ENCODE measurements at places on chromosomes 13 and 19.

DNA sequence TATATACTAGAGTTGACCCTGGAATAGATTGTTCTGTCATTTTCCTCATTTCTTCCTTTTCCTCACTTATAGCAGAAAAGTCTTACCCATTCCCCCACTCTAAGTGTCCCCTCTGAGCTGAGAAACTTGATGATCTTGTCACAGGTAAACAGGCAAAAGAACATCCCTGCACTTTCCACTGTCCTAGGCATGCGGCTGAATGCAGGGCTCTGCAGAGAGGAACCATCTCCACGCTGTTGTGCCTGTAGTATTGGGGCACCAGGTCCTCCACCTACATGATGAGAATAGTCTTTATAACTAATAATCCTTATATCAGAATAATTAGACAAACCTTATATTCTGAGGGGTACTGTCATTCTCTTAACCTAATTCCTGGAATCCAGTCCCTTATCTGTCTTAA, 211.3 kb downstream of the RBM26 start:
- no peak for DNase-seq

DNA sequence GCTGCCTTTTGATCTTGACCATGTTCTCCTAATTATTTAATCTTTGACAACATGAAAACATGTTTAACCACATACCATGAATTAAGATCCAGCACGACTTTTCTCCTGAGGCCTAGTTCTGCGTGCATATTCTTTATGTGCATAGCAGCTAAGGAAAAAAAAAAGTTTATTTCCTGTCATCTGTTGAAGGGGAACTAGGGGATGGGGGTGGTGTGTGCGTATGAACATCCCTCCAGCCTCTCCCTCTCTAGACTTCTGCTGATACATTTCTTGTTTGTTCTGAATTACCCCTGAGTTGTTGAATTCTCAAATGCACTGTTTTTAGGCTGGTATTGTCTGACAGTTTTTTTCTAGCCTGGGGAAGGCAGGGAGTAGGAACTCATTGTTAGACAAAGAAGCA, 543.3 kb downstream of the FGF9 start:
- no peak for DNase-seq

DNA sequence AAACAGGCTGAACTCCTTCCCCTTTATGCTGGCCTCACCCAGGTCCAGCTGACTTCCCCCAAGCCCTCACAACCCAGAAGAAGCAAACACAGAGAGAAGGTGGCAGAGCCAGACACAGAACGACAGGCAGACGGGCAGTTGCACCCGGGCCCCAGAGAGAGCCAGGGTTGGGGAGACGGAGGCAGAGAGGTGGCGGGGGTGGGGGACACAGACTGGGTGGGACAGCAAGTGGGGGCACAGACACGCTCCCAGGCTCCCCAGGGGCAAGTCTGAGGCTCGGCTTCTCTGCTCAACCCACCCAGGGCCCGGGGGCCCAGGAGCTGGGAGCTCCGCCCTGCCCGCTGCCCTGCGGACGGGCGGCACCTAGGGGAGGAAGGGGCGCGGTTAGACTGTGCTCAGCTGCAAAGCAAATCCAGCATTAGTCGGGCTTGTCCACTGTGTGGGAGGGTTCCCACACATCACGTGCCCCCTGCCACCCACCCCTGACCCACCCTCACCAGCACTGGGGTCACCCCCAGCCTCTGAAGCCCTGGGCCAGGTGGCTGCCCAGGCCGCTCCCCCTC, 31.3 kb upstream of the ASF1B start:
- DNase-seq = no peak

DNA sequence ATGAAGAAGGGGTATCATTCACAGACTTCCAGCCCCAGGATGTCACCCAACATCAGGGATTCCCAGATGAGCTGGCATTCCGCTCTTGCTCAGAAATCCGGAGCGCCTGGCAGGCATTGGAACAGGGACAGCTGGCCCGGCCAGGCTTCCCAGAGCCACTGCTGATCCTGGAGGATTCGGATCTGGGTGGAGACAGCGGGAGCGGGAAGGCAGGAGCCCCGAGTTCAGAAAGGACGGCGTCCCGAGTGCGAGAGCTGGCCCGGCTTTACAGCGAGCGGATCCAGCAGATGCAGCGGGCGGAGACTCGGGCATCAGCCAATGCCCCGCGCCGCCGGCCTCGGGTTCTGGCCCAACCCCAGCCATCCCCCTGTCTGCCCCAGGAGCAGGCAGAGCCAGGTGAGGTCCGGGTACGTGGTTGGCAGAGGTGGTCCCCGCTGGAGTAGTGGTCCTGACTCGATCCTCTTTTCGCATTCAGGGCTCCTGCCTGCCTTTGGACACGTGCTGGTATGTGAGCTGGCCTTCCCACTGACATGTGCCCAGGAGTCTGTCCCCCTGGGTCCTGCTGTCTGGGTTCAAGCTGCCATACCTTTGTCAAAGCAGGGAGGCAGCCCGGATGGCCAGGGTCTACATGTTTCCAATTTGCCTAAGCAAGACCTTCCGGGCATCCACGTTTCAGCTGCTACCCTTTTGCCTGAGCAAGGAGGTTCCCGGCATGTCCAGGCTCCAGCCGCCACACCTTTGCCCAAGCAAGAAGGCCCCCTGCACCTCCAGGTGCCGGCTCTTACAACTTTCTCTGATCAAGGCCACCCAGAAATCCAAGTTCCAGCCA, 11.0 kb downstream of the PLEKHG2 start:
- DNase-seq = no peak

DNA sequence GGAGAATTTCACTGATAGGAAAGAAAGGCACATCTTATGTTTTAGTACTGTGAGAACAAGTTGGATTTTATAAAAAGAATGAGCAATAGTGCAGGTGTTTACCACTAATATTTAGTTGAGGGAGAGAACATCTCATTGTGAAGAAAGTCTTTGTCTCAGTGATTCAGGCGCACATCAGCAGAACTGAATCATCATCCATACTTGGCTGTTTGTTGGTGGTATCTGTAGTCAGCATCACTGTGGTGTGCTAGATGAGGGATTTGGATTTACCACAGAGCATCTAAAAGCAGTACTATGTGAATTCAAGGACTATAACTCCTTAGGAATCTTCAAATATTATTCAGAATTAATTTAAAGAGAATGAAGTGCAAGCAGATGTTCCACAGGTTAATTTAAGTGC, 1380.5 kb upstream of the ATXN8OS start:
- no peak for DNase-seq

DNA sequence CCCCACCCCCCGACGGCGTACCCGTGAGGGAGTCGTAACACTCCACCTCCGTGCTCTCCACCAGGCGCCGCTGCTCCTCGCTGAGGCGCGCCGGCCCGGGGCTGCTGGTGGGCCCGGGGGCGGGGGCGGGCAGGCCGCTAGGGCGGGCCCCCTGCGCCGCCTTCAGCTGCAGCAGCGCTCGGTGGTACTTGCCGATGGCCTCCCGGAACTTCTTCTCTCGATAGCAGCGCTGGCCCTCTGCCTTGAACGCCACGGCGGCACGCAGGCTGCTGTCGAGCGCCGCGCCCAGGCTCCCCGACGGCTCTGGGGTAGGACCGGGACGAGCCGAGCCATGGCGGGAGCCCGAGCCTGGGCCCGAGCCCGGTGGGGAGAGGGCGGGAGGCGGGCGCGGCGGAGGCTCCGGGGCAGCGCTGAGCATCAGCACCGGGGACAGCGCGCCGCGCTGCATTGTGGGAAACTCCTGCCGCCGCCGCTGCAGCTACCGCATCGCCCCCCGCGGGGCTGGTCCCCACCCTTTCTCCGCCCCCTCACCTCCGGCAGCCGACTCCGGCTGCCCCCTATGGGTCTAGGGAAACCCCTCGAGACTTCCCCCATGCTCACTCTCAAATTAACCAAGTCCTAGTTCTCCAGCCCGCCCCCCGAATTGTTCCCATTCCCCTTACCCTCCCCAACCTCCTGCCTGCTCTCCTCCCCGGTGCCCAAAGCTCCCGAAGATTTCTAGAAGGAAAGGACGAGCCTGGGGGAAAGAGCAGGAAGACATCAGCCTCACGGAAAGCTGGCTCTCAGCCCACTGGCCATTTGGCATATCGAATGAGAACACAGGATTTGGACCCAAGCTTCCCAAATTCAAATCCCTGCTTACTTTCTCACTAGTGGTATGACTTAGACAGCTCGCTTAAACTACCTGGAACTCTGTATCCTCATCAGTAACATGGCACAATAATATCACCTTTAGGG, at the start of gene TTC9B:
Gene TTC9B (minus strand): TSS at position 451 of the 957 bp plus-strand sequence. CDS start 3 bp downstream, at position 448.
- DNase-seq = no peak

GRCh38 chr19:38634757-38635482, 12.5 kb upstream of the ACTN4 start:
- peak; percentile 46 for DNase-seq

DNA sequence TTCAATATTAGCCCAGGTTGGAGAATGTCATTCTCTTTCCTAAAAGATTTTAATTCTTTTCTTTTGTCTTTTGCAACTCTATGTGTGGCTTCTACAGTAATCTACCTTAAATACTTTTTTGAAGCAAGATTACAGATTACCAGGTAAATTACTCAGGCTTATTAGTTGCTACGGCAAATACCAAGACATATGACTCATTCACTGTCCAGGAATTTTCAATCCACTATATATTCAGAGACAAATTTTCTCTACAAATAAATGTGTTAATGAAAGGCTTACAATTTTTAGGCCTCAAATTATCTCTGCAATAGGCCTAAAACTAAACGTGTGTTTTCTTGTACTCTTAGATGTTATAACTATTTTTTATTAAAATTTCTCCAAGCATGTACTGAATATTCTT, 631.3 kb downstream of the DIAPH3 start:
- DNase-seq = no peak

DNA sequence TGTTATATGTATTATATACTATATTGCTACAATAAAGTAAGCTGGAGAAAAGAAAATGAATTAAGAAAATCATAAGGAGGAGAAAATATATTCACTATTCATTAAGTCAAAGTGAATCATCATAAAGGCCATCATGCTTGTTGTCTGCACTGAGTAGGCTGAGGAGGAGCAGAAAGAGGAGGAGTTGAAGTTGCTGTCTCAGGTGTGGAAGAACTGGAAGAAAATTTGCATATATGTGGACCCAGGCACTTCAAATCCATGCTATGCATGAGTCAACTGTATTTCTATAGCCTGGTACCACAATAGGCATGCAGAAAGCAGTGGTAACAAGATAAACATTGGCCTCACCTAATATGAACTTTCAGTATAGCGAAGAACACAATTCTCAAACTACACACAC, 135.9 kb upstream of the SGCG start:
- no peak for DNase-seq

- DNase-seq = no peak
Measured at GRCh38 chr13:34401696-34402095, 540.4 kb upstream of the NBEA start.

DNA sequence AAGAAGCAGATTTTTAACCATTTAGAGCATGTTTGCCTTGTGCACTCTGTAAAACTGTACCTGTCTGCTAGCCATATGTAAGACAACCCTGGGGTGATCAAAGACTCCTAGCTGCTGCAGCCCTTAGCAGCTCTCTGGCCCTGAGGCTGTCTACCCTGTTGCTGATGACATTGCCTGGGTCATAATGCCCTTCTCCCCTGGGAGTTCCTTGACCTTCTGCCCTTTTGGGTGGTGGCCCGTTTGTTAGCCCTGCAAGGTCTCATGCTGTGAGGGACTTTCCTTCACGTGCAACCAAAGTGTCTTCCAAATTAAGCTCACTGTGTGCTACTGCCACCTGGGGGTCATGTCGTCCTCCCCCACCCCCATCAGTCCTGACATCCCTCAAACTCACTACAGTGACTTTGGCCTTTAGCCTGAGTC, 7.4 kb downstream of the GPC6 start:
- DNase-seq = no peak

DNA sequence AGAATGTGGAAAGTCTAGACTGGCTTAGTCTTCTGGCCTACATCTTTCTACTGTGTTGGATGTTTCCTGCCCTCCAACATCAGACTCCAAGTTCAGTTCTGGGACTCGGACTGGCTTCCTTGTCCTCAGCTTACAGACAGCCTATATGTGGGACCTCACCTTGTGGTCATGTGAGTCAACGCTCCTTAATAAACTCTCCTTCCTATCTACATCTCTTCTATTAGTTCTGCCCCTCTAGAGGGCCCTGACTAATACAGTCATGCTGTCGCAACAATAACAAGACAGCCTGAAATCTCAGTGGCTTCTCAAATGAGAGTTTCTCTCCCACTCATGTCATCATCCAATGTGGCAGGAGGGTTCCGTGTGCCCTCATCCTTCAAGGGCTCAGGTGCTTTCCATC, 347.8 kb downstream of the MZT1 start:
- DNase-seq = no peak

DNA sequence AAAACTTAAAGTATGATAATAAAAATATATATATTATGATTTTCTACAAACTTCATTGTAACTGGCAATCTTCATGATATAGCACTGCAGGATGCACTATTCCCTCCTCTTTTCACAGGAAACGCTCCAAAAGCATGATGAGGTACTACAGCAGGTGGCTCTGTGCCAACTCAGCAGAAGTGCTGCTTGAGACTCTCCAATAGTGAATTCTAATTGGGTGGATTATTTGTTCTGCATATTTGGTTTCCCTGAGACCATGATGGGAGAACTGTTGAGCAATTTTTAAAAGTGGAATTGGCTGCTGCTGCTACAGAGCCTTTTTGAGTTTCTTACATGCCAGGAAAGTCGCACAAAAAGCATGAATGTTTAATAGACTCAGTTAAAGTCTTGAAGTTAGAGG, 1782.4 kb upstream of the PCDH20 start:
- no peak for DNase-seq

GRCh38 chr13:114103801-114104654, 28.4 kb downstream of the RASA3 start:
- no peak for DNase-seq

- DNase-seq = no peak
Measured at GRCh38 chr19:10335352-10335985, 2.1 kb upstream of the RAVER1 start.

GRCh38 chr19:46221981-46222610, 7.4 kb upstream of the IGFL1 start:
- DNase-seq = no peak

GRCh38 chr19:18611327-18612050, 1.2 kb upstream of the TMEM59L start:
- DNase-seq = no peak
